Urinary bladder (tissue), 4 donors: ENCODE measurements at places on chromosomes 4 and X. TPM values are rescaled to one million over a fixed set of nuclear protein-coding genes. Genes with fewer than 3 reads are reported as not detected.

GAGE12E gene
- polyA plus RNA-seq, result not detected

C4orf36 gene
- 0.96 TPM for polyA plus RNA-seq

- DNase-seq, result no peak
Measured at GRCh38 chr4:13881892-13882291, 254.4 kb upstream of the BOD1L1 start.

ZNF732 gene
- 0.19 TPM for polyA plus RNA-seq

DNA sequence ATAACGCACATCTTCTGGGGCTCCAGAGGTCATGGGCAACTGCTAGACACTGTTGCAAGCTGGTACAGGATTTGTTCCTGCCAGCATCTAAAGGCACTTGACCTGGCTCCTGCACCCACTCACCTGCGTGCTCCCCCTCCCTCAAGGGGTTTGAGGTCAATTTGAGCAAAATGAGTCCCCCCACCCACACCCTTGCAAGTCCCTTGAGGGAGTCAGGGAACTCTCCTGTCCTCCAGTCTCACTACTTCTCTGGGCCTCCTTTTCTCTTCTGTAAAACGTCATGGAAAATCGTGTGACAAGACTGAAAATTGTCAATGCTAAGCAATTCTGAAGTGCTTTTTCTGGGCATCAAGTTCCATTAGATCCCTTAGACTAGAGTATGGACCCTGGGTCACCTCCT, 39.9 kb upstream of the PGK1 start:
- no peak for DNase-seq

HSFX4 gene
- not detected for polyA plus RNA-seq

GRCh38 chr4:6372649-6373525, 99.5 kb downstream of the PPP2R2C start:
- DNase-seq, result no peak

DNA sequence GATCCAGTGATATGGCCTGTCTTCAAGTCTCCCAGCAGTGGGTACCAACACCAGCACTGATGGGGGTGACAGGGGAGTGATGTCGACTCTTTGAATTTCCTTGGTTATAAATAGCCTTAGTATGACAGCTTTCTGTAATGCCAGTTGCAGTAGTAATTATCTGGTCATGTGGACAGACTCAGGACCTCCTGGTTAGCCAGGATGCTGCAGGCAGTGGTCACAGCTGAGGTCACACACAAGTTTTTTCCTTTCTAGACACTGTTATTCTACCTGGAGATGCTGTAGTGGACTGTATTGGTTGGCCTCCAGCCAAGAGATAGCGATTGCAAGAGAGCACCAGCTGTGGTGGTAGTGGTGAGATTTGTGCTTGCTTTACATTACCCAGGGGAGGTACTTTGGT, 63.6 kb downstream of the UPRT start:
- DNase-seq, result no peak

SPANXA1 gene
- polyA plus RNA-seq, result not detected
